PC-9 (cell line): ENCODE measurements at places on chromosomes 3 and 15. TPM values are rescaled to one million over a fixed set of nuclear protein-coding genes. Genes with fewer than 3 reads are reported as not detected.

The TEX55 gene
- total RNA-seq = not detected in 2 replicates

The P2RY14 gene
- not detected in 2 replicates for total RNA-seq

The XCR1 gene
- total RNA-seq = 0.13 and 0.18 TPM in 2 replicates

The ACKR2 gene
- 1.0 and 2.9 TPM in 2 replicates for total RNA-seq

The CLRN1 gene
- not detected in 2 replicates for total RNA-seq

The SST gene
- not detected in 2 replicates for total RNA-seq

The NLGN1 gene
- total RNA-seq = 1.4 TPM in 2 replicates

The HTR3E gene
- total RNA-seq = not detected in 2 replicates

The ELL3 gene
- 6.1 and 7.0 TPM in 2 replicates for total RNA-seq
